Mesenchymal stem cell (in vitro differentiated cells and primary cell): ENCODE measurements at places on chromosomes 1 and 21.

GRCh38 chr1:61482170-61482734, 242.7 kb downstream of the TM2D1 start:
- DNase-seq: no peak

DNA sequence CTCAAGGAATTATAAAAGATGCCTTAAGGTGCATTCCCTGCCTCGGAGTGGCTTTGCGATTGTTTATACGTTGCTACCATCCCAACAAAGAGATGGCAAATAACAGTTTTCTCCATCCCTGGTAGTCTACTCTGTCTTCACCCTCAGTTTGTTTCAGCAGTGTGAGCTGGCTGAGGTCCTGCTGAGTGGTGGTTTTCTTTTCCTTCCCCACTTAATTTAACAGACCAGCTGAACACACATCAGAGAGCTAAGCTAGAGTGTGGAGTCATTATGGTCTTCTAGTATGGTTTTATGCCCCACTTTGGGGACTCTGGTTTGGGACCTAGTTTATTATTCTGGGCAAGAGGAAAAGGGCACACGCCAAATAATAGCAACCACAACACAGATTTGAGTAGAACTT, 2.2 kb downstream of the PIGV start:
- DNase-seq: no peak

GRCh38 chr1:153763365-153764225, 11.6 kb upstream of the SLC27A3 start:
- DNase-seq: no peak

DNA sequence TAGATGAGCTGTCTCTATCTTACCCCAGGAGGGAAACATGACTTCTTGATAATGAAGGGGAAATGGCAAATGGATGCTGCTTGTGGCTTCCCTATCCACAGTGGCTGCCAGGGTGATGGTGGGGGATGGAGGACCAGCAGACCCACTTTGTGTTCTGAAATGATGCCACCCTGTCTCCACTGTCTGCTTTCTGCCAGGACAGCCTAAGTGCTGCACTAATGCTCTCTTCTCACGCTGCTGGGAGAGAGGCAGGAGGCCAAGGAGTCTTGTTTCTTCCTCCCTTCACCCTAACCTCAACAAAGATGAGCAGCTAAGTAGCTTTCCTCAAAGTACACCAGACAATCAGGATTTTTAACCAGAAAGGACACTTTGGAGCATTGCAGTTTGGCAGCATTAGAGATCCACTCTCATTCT, 36.6 kb downstream of the XCL1 start:
- DNase-seq: no peak

DNA sequence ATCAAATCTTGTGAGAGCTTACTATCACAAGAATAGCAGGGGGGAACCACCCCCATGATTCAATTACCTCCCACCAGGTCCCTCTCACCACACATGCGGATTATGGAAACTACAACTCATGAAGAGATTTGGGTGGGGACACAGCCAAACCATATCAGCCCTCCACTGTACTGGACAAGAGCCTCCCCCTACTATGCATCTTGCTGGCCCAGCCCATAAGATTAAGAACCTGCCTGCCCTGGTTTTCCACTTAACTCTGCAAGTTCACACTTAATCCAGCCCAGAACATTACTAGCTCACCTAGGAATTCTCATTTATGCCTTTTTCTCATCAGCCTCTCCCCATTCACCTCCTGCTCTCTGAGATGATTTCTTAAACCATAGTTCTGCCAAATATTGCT, 18.0 kb upstream of the FBXO28 start:
- DNase-seq: no peak

DNA sequence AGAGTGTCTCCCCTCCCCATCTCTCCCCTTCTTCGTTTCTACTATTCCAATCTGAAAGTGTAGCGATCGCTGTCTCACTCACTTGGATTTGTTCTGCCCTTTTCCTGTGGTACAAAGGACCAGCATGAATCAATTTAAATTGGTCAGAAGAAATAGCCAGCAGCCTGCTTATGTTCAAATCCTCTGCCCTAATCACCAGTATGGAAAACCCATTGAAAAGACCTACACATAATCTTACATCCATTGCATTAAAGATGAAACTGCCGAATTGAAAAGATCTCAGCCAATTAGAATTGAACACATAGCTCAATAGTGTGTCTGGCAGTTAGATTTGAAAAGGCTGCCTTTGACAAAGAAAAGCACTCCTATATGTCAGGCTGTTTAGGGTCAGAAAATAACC, 122.6 kb downstream of the TNNI3K start:
- no peak for DNase-seq

DNA sequence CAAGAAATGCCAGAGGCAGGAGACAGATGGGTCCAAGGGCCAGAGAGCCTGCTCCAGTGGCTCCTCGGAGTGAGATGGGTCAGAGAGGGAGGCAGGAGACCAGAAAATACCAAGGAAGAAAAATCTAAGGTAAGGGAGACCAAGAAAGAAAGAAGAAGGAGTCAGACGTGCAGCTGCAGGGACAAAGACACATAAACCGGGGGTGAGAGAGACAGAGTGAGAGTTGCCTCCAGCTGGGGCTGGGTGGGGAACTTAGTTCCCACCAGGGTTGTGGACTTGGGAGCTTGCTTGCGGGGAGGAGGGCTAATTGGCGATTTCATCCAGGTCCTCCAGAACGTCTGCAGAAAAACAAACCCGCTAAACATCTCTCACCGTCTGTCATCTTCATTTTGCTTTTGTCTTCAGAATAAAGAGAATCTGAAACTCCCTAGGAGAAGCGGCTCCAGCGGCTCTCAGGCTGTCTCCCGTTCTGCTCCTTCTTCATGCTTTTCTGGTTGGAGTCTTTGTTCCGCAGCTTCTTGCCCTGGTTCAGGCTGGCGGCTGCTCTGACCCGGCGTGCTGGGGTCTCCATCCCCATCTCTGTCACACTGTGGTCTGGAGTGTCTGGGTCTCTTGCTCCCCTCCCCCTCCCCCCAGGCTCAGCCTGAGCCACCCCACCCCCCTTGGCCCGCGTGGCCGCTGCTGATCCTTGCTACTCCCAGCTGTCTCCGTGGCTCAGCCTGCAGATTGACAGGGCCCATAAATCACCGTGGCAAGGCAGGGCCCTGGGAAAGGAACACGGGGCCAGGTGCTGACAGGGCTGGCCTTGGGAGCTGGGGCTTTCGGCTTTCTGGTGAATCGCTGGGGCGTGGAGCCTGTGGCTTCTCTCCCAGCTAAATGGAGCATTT, 66.6 kb downstream of the UBIAD1 start:
- DNase-seq: no peak

- no peak for DNase-seq
Observed at GRCh38 chr1:48055876-48056764, 58.9 kb upstream of the TRABD2B start.

GRCh38 chr1:216057947-216058346, 365.3 kb downstream of the USH2A start:
- no peak for DNase-seq

DNA sequence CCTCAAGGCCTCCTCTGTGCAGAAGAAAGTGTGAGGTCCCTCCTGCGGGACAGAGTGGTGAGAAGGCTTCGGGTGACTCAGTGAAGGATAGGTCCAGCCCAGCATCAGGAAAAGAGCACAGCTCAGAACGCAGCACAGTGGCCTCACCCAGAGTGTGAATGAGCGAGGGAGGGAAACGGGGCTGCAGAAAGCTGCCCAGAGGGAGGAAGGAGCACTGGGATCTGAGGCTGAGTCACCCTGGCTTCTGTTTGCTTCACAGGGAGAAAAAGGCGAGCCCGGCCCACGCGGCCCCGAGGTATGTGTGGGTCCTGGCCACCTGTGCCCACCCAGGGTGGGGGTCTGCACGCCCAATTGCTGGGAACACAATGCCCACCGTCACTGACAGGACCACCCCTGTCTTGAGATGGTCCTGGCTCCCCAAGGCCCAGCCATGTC, 24.3 kb downstream of the COL6A2 start:
- peak; percentile 33 for DNase-seq

- no peak for DNase-seq
Observed at GRCh38 chr1:32337855-32338636, 2.0 kb upstream of the MARCKSL1 start.
